Smooth muscle cell of the umbilical artery (primary cell): ENCODE measurements at places on chromosomes 11 and 22. TPM values are rescaled to one million over a fixed set of nuclear protein-coding genes. Genes with fewer than 3 reads are reported as not detected.

TESMIN gene
- 0.30 and 0.78 TPM in 2 replicates for total RNA-seq

NCR3LG1 gene
- 5.6 and 11.1 TPM in 2 replicates for total RNA-seq

PVALB gene
- not detected in 2 replicates for total RNA-seq

HPX gene
- total RNA-seq = 0.30 and 0.74 TPM in 2 replicates

INS gene
- total RNA-seq = not detected in 2 replicates

KIF18A gene
- total RNA-seq = 2.1 and 12.3 TPM in 2 replicates
